ENCODE measurements at places on chromosomes 1 and 21.

DNA sequence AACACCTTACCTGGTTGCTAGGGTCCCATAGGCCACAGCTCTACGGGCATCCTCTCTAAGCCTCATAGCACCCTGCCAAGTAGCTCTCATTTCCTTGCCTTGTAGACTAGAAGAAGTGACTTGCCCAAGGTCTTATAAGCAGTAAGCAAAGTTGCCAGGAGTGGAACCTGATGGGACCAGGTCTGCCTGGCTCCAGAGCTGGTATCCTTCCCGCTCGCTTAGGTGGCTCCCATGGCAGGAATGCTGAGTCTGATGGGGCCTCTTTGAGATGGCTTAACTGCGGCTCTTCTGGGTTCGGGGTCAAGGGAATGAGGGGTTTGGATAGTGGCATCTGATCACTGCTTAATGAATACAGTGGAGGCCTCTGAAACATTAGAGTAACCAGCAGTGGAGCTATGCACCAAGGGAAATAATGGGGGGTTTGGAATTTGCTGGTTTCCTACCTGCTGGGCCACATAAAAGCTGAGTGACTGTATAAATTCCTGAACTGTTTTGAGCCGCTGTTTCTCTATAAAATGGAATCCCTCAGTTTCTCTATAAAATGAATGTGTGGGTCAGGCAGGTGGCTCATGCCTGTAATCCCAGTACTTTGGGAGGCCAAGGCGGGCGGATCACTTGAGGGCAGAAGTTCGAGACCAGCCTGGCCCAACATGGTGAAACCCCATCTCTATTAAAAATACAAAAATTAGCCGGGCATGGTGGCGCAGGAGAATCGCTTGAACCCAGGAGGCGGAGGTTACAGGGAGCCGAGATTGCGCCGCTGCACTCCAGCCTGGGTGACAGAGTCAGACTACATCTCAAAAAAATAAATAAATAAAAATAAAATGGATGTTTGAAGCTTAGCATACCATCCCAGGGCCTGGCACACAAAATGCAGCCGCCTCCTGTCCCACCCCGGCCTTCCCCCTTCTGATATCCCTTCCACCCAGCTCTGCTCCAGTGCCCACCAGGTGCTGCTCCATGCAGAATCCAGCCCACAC is 12.4 kb downstream of the FAM151A start:
- DNase-seq = no peak

DNA sequence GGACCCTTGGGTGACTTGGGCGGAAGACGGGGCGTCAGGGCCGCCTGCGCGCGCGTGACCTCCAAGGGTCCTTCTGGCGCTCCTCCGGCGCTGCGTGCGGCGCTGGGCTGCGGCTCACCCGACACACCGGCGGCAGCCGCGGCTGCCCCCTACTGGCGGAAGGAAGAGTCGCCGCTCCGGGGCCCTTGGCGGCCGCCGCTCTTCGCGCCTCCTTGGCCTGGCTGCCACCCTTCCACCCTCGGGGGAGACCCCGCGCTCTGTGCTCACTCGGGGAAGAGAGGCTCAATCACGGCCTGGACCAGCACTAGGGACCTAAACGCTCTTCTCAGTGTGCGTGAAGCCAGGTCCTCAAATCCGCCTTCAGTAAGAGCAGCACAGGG is 89.7 kb downstream of the DMRTA2 start:
- peak; percentile 24 for DNase-seq

DNA sequence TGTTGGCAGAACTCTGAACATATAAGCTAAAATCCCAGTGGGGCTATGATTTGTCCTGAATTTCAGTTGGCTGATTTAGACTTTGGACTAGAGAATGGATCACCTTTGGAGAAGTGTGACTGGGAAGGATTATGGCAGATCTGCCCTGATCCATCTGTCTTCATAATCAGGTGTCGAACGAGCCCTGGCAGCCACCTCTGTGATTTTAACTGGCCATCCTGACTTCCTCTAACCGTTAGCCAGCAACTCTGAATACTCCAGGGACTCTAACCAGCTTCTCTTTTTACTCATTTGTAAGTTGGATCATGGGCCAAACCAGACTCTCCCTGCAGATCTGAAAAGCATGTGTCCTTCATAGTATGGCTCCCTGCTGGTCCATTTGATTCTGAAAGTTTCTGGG is 32.0 kb downstream of the ACTN2 start:
- DNase-seq = no peak

DNA sequence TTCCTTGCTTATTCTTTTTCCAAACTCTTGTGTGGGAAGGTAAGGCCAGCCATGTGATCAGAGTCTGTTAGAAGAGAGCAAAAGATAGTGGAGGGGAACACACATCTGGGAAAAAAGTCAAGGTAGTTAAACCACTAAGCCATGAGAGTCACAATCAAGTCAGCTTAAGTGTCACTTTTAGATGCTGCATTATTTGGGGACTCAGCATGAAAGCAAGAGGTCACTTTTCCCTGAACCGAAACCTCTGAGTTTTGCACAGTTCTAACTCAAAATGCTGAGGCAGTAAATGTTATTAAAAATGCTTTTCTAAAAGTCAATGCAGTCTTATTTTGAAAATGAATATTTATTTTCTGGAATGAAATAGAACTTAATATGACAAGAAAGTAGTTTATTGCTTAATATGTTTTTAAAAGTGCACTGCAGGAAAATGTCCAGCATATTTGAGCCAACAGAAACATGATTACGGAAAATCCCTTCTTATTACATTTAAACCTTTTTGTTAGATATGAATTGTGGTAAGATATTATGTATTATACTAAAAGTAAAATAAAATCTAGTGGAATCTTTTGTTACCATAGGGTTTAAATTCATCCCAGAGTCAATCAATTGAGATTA is 69.3 kb downstream of the RBM11 start:
- DNase-seq = no peak

- no peak for DNase-seq
Measured at GRCh38 chr1:5374192-5374591, 618.0 kb downstream of the NPHP4 start.

DNA sequence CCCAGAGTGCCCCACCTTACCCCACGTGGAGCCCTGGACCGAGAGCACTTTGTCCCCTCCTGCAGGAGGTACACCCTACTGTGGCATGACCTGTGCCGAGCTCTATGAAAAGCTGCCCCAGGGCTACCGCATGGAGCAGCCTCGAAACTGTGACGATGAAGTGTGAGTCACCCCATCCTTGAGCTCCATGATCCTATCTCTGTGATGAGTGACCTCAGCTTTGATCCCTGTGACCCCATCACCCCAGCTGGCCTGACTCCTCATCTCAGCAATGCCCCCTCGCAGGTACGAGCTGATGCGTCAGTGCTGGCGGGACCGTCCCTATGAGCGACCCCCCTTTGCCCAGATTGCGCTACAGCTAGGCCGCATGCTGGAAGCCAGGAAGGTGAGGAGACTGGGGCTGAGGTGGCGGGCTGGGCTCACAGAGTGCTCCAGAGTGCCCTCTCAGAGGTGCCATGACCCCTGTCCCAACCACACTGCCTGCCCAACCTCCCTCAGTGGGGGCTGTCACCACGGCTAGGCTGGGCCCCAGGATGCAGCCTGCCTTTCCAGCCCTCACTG is 16.2 kb upstream of the MPL start:
- no peak for DNase-seq

GRCh38 chr1:19074902-19075721 is 118.6 kb upstream of the IFFO2 start:
- no peak for DNase-seq

DNA sequence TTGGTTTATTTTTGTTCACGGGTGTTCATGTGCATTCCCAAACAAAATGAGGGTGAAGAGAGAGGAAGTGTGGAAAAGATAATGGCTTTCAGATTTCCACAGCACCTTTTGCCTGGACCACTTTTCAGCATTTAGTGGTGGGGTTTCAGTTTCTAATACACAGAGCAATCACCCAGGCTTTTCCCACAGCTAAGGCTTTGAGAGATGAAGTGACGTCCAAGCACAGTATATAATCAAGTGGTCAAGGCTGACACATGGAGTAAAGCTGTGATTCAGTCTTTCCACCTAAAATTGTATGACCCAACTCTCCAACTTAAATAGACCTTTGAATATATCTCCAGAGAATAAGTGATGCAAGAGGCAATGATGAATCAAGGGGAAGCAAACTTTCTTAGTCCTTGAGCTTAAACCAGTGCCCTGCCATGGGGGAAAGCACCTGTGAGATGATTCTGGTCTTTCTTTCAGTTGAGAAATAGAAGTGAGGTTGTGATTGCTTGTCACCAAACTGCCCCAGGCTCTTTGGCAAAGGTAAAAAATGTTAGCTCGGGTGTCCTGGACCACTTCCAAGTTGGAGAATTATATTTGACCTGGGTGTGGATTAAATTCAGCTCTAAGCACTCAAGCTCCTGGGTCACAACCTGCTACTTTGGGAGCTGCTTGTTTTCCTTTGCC is 2.4 kb upstream of the PIK3R3 start:
- DNase-seq = peak; percentile 97

GRCh38 chr1:225453797-225454648 is 26.2 kb upstream of the LBR start:
- DNase-seq = peak; percentile 29

DNA sequence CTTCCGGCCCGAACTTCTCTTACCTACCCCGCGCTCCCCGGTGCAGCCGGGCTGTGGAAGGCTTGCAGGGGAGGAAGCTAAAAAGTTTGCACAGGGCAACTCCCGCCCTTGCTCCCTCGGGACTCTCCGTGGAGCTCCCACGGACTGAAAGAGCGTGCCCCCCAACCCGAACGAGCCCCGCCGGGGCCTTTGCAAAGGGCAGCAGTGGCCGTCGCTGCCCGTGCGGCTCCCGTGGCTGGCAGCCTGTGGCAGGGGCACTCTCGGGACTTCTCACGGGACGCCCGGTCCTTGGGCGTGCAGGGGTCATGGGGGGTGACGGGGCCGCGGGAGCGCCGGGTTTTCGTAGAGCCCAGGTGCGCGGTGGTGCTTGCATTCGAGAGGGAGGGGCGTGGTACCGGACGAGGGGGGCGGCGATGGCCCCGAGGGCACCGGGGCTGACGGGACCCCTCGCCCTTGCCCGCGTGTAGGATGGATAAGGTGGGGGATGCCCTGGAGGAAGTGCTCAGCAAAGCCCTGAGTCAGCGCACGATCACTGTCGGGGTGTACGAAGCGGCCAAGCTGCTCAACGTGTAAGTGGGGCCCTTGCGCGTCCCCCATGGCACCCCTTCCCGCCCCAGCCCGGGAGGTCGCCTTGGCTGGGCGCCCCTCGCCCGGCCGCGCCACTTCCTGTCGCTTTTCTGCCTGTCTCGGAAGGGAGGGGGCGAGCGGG is 711 bp downstream of the GADD45A start:
- peak; percentile 44 for DNase-seq

- DNase-seq = no peak
Measured at GRCh38 chr1:231952154-231952553, 325.6 kb downstream of the DISC1 start.

GRCh38 chr1:44724955-44725698 is 5.8 kb downstream of the RNU5D-1 start:
- no peak for DNase-seq

- DNase-seq = no peak
Measured at GRCh38 chr1:112058815-112059450, 69.5 kb upstream of the KCND3 start.

DNA sequence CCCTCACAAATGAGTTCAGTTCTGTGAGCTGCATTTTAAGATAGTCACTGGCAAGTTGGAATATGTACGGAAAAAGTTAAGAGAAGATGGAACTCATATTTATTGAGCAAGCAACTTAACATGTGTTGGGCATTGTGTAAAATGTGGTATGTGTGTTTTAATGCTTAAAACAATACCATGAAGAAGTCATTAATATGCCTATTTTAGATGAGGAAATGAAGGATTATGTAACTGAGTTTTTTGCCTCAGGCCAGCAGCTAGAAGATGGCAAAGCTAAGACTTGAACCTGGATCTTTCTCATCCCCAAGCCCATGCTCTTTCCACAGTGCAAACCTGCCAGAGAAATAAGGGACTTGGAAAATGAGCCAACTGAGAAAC is 48.9 kb downstream of the SPATA46 start:
- DNase-seq = no peak

- no peak for DNase-seq
Measured at GRCh38 chr1:13763991-13764390, 64.0 kb downstream of the PRDM2 start.

DNA sequence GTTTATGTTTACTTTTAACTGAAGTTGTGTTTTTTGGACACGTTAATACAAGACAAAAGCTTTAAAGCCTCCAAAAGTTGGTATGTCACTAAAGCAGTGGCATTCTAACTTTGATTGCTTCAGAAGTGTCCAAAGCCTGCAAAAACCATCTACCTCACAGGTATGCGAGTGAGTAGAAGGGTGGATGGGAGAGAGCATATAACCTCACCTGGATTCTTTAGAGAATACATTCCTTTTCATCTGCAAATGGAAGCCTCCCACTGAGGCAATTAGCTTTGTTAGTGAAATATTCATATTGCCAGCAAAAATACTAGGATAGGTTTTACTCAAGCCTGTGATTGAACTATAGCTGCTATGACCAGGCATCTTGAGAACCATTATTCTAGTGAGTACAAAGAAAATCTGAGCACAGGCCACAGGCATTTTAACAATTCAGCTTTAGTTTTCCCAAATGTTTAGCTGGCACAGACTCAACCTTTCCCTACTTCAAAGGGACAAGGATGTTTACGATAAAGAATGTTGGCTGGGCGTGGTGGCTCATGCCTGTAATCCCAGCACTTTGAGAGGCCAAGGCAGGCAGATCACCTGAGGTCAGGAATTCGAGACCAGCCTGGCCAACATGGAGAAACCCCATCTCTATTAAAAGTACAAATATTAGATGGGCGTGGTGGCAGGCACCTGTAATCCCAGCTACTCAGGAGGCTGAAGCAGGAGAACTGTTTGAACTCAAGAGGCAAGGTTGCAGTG is 39.7 kb downstream of the MAP3K21 start:
- DNase-seq = no peak

DNA sequence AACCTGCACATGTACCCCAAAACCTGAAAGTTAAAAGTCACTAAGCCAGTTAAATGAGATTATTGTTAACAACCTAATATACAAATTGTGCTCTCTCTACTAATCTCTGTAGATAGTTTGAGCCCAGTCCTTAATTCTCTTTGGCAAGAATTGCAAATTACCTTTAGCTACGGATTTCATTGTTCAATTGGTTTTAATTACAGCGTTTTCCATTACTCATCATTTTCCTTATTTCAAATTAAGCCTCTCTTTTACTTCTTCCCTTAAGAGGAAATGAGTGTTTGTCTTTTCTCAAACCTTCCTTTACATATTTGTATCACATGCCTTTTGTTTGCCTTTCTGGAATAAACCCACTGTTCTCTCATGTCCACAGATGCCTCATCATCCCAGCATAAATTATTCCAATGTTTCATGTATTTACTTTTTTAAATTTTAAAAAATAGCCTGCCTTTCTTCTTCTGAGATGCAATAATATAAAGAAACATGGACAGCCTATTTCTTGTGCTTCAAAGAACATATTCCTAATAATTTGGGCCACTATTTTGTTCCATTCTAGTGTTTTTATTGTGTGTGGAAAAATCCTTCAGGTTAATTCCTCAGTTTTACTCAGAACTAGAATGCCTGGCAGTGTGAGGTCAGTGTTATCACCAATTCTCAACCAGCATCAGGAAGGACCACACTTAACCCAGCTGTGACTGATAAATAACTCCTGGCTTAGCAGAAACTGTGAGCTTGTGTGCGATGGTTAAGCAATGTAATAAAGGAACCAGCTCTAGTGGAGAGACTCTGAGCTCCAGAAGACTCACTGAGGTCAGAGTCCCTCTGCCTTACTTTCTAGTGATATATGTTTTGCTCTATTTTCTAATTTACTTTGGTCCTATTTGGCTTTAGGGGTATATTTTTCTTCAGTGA is 600.5 kb downstream of the LTN1 start:
- no peak for DNase-seq

Measured in mesenchymal stem cell (in vitro differentiated cells and primary cell).